ENCODE measurements at places on chromosomes 5 and 9. TPM values are rescaled to one million over a fixed set of nuclear protein-coding genes. Genes with fewer than 3 reads are reported as not detected.

DNA sequence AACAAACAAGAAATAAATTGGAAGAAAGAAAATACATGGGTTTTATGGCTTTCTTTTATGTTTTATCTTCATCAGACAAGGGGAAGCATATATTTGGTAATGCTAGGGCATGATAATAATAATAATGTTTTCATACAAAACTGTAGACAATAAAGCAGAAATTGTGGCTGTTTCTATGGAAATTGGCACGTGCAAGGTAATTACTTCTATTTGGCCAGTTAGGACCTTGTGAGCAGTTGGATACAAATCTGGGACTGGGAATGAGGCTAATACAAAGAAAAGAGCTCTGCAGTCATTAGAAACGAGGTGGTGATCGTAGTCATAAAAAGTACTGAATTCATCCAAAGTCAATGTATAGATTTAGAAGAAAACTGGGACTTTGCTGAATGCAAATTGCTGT lies 233.6 kb downstream of the EFNA5 start:
- DNase-seq: no peak

The RAB3C gene
- 3.5 TPM for polyA plus RNA-seq

GRCh38 chr5:153099328-153099727 lies 391.1 kb upstream of the GRIA1 start:
- DNase-seq: no peak

DNA sequence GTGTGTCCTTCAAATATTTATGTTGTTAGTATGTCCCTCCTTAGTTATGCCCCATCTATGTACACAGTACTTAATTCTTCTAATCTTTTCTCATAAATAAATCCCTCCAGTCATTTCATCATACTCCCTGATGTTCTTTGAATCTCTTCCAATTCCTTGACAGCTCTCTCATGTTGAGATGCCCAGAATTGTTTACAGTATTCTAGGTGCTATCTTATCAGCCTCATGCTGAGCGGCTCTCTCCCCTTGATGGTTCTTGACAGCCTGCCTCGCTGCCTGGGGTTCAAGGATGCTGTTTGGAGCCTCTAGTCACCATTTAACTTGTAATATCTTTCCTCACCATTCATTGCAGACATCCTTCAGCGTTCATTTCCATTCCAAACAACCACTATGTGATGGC lies 799.2 kb downstream of the BRINP1 start:
- no peak for DNase-seq

The PLEKHG4B gene
- 15.2 TPM for polyA plus RNA-seq

DNA sequence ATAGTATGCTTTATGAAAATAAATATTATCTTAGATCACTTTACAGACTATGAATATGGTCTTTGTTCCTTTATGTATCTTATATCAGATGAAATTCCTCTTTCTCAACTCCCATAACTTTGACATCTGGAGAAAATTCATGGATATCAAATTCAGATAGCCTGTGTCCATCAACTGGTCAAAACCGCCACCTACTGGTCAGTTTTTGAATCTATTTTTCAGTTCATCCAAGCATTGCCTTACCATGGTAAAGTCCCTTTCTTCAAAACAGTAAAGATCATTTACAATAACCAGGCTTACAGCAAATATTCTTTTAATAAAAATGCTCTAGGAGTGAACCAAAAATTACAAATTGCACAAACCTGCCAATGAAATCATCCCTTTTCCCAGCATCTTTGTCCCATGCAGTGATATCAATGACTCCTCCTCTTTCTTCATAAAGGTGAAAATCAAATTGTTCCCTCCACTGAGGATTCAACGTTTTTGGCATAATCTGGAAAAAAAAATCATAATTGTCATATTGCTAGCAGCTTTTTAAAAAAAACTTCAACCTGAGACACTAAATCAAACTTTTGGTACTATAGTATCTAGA lies 290.5 kb downstream of the SLF1 start:
- DNase-seq: peak; percentile 38

DNA sequence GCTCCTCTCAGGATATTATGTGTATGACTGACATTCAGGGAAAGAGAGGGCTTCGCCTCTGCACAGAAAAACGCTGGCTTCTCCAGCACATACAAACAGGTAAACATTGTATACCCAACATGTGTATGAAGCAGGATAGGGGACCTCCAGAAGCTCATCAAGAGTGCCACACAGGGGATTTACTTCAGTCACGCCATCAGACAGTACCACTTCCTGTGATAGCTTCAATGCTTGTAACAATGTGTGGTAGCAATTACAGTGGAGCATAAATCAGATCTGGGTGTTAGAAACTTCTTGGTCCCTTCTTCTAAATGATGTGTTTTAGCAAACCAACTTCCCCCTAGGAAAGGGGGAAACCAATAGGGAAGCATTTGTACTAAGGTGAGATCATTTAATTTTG lies 160.8 kb downstream of the TSSK1B start:
- no peak for DNase-seq
